A549 treated with dexamethasone at 1 μM for 4 hours (cell line): ENCODE measurements at places on chromosomes 6 and 20. TPM values are rescaled to one million over a fixed set of nuclear protein-coding genes. Genes with fewer than 3 reads are reported as not detected.

Gene BRPF3
- 7.6 to 10.6 TPM (median 10.2 TPM) in 5 replicates for total RNA-seq

Gene GLP1R
- not detected in 5 replicates for total RNA-seq

Gene TSBP1
- not detected in 5 replicates for total RNA-seq

Gene C20orf204
- total RNA-seq = 0.18 to 0.39 TPM (median 0.29 TPM) in 5 replicates

Gene SOBP
- 0.62 to 1.3 TPM (median 1.0 TPM) in 5 replicates for total RNA-seq

Gene TRMT6
- total RNA-seq = 61.5 to 70.5 TPM (median 63.3 TPM) in 5 replicates

Gene LSM2
- total RNA-seq = 47.5 to 56.4 TPM (median 52.4 TPM) in 5 replicates

Gene KIF25
- total RNA-seq = 0.07 to 0.23 TPM (median 0.15 TPM) in 4 of 5 replicates, not detected in the other

Gene APOM
- 2.7 to 3.8 TPM (median 3.3 TPM) in 5 replicates for total RNA-seq

Gene IL20RA
- total RNA-seq = 0.02 to 0.12 TPM (median 0.07 TPM) in 5 replicates

Gene SNPH
- 3.1 to 4.5 TPM (median 4.2 TPM) in 5 replicates for total RNA-seq

Gene DEFB124
- 0.21 to 0.72 TPM (median 0.35 TPM) in 4 of 5 replicates, not detected in the other for total RNA-seq

Gene MCM3
- 71.9 to 83.1 TPM (median 76.6 TPM) in 5 replicates for total RNA-seq

Gene HLA-DPA1
- 0.09 to 0.11 TPM in 2 of 5 replicates, not detected in the others for total RNA-seq
